ENCODE measurements at places on chromosomes 4 and X. TPM values are rescaled to one million over a fixed set of nuclear protein-coding genes. Genes with fewer than 3 reads are reported as not detected.

Gene POU4F2
- not detected for polyA plus RNA-seq

Gene GPR143
- not detected for polyA plus RNA-seq

Gene DNAAF6
- not detected for polyA plus RNA-seq

Gene TMSB15A
- polyA plus RNA-seq: 0.25 TPM

Gene SERPINA7
- not detected for polyA plus RNA-seq

Gene CSAG1
- not detected for polyA plus RNA-seq

Gene MTMR8
- polyA plus RNA-seq: 2.8 TPM

- H3K4me3 ChIP-seq: no peak overlapping the region
- no peak overlapping the region for H3K27ac ChIP-seq
- no peaks in the 10 kb centered on the region for H3K4me1 ChIP-seq
Measured at GRCh38 chrX:111124418-111124817, 28.4 kb downstream of the PAK3 start.

DNA sequence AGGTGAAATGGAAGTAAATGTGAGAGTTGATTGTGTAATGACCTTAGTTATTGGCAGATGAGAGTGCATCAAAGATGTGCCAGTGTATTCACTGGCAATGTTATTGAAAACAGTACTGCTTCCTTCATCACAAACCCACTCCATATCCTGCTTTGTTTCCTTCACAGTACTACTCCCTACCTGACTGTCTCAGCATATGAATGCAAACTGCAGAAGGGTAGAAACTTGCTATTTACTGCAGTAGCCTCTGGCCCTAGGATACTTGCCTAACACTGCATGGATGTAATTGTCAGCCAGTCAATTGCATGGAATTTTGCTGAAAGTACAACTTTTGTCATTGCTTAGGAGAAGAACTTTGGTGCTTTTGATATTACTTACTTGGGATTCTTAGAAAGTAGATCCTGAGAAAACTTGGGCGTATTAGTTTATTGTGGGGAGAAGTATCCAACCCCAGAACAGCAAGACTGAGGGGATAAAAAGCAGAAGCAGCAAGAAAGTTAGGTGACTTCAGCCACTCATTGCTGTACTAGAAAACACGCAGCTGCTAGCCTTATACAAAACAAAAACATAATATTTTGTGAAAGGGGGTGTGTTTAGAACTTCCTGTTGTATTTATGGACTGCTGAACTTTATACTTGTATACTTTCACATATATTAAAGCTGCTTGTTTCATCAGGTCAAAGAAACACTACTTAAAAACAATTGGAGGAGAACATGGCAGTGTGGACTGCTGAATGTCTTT is 219.0 kb downstream of the CCNG2 start:
- H3K4me3 ChIP-seq: no peak overlapping the region
- H3K27ac ChIP-seq: no peak overlapping the region
- H3K36me3 ChIP-seq: no peaks in the 10 kb centered on the region
- no peak for DNase-seq
- no peaks in the 10 kb centered on the region for H3K27me3 ChIP-seq

- no peak overlapping the region for H3K27ac ChIP-seq
- no peaks in the 10 kb centered on the region for H3K27me3 ChIP-seq
- H3K4me3 ChIP-seq: no peak overlapping the region
- peaks cover 7% of the 10 kb centered on the region for H3K4me1 ChIP-seq
- no peaks in the 10 kb centered on the region for H3K36me3 ChIP-seq
Measured at GRCh38 chr4:26789208-26789607, 71.4 kb upstream of the STIM2 start.

DNA sequence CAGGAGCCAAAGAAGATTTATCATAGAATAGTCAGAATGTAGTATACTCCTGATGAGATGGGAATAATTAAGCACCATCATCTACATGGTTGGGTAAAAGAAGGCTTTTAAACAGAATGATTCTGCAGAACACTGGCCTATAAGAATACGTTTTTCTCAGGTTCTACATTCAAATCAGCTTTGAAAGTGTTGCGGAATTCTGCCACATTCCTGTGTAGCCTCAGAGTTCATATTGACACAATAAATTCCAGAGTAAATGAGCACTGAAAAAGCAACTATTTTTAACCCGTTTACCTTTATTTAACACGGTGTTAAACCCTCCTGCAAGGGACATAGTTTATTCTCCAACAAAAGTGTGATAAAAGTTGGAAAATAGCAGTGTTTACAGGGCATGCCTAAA is 950.2 kb upstream of the SLIT2 start:
- no peaks in the 10 kb centered on the region for H3K36me3 ChIP-seq
- DNase-seq: no peak
- H3K27ac ChIP-seq: no peak overlapping the region
- H3K4me1 ChIP-seq: no peaks in the 10 kb centered on the region
- H3K27me3 ChIP-seq: no peaks in the 10 kb centered on the region
- H3K4me3 ChIP-seq: no peak overlapping the region

GRCh38 chrX:152306331-152306730 is 144.8 kb downstream of the GABRA3 start:
- no peak overlapping the region for H3K4me3 ChIP-seq
- no peaks in the 10 kb centered on the region for H3K36me3 ChIP-seq
- no peak for DNase-seq

- DNase-seq: no peak
- peaks cover 24% of the 10 kb centered on the region for H3K4me1 ChIP-seq
- H3K27ac ChIP-seq: no peak overlapping the region
Measured at GRCh38 chr4:76302826-76303438, 3.6 kb upstream of the STBD1 start.

DNA sequence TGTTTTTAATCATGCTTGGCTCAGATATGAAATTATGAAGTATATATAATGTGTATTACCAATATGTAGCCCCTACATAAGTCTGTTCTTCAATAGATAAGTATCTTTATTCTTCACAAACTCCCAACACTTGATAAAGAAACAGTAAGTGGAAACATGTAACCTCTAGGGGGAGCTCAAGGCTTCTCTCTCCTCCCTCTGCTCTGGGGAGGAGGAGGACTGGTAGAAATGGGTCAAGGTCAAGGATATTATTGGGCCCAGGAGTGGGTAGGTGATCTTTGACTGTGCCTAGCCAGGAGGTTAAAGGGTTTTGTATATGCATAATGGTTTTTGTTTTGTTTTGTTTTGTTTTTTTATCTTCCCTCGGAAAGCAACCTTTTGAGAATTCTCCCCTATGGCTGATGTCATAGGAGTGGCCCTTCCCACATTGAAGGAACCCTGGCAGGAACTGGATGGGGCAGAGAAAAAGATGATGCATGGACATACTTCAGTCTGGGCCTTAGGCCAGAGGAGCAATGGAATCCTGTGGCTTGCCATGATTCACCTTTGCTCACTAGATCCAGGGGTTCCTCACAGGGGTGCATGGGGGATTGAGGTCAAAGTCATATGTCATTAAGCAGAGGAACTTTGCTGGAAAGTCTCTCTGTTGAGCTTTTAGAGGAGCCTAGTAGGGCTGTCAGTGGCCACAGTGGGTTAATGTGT is 460.3 kb downstream of the MID1IP1 start:
- no peak overlapping the region for H3K4me3 ChIP-seq
- DNase-seq: no peak
- H3K4me1 ChIP-seq: no peaks in the 10 kb centered on the region
- H3K36me3 ChIP-seq: no peaks in the 10 kb centered on the region

GRCh38 chr4:81421346-81422218 is 50.1 kb downstream of the RASGEF1B start:
- peak; percentile 26 for DNase-seq
- no peak overlapping the region for H3K4me3 ChIP-seq
- H3K36me3 ChIP-seq: no peaks in the 10 kb centered on the region
- peaks cover 7% of the 10 kb centered on the region for H3K4me1 ChIP-seq
- H3K27me3 ChIP-seq: no peaks in the 10 kb centered on the region

- no peak overlapping the region for H3K4me3 ChIP-seq
- no peak overlapping the region for H3K27ac ChIP-seq
- no peaks in the 10 kb centered on the region for H3K4me1 ChIP-seq
- no peaks in the 10 kb centered on the region for H3K27me3 ChIP-seq
Measured at GRCh38 chr4:148415500-148415899, 26.7 kb downstream of the NR3C2 start.

GRCh38 chrX:107562482-107562881 is 65.8 kb upstream of the PRPS1 start:
- no peak for DNase-seq
- H3K4me3 ChIP-seq: no peak overlapping the region
- H3K27ac ChIP-seq: no peak overlapping the region
- H3K27me3 ChIP-seq: no peaks in the 10 kb centered on the region
- no peaks in the 10 kb centered on the region for H3K36me3 ChIP-seq
- no peaks in the 10 kb centered on the region for H3K4me1 ChIP-seq

DNA sequence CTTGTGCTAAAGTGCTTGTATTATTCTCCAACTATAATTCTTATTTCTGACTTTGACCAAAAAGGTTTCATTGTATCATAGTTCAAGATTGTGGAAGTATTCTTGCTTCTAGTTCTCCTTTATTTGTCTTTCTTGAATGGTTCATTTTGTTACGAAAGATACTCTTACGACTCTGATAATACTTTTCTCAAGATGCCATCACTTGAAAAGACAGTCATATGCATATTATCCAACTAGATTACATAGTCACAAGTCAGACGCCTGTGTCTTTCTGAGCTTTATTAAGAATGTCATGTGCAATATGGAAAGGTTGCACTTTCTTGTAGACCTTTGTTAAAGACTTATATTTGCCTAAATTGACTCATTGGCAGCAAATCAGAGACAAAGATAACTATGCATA is 71.4 kb upstream of the HPGD start:
- no peaks in the 10 kb centered on the region for H3K36me3 ChIP-seq
- DNase-seq: no peak
- no peaks in the 10 kb centered on the region for H3K4me1 ChIP-seq
- no peak overlapping the region for H3K4me3 ChIP-seq

DNA sequence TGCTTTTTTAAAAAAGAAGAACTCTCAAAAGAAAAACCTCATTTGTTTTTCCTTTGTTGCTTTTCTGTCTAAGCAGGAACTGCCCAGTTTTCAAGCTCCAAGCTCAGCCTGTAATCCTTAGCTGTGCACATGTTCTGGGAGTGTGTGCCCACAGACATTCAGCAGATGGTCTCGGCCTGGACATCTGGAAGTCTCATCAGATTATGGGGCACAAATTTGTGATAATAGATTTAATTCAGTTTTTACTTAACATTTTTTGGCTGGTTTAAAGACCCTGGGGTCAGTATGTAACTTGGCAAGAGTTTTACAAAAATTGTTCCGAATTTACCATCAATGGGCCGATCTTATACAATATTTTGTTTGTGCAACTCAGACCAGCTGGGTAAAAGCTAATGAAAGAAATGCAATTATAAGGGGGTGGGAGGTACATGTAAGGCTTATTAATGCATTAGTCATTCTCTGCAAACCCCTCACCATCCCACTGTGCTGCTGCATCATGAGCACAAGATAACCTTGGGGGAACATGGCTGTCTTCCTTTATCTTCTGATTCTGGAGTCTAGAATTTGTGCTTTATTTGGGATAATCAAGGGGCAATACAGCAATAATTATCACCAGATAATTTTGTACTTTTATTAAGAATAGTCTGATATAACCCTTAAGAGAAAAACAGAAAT is 86.9 kb upstream of the PHOX2B start:
- no peak overlapping the region for H3K27ac ChIP-seq
- DNase-seq: no peak

GRCh38 chr4:66949419-66949818 is 595.9 kb downstream of the CENPC start:
- H3K4me1 ChIP-seq: no peaks in the 10 kb centered on the region
- no peak overlapping the region for H3K27ac ChIP-seq
- H3K36me3 ChIP-seq: no peaks in the 10 kb centered on the region
- no peak for DNase-seq
- no peaks in the 10 kb centered on the region for H3K27me3 ChIP-seq

GRCh38 chr4:40842318-40842717 is 92.6 kb downstream of the NSUN7 start:
- no peaks in the 10 kb centered on the region for H3K27me3 ChIP-seq
- H3K4me3 ChIP-seq: no peak overlapping the region
- H3K27ac ChIP-seq: no peak overlapping the region
- no peak for DNase-seq
- H3K4me1 ChIP-seq: peaks cover 15% of the 10 kb centered on the region
- no peaks in the 10 kb centered on the region for H3K36me3 ChIP-seq

- no peaks in the 10 kb centered on the region for H3K4me1 ChIP-seq
- no peak for DNase-seq
- H3K36me3 ChIP-seq: no peaks in the 10 kb centered on the region
- H3K27me3 ChIP-seq: no peaks in the 10 kb centered on the region
- H3K27ac ChIP-seq: no peak overlapping the region
- H3K4me3 ChIP-seq: no peak overlapping the region
Measured at GRCh38 chr4:129369361-129370010, 273.5 kb downstream of the C4orf33 start.

GRCh38 chr4:38711066-38711465 is 47.1 kb downstream of the KLF3 start:
- H3K27ac ChIP-seq: no peak overlapping the region
- peaks cover 4% of the 10 kb centered on the region for H3K4me1 ChIP-seq
- no peaks in the 10 kb centered on the region for H3K36me3 ChIP-seq
- no peak for DNase-seq

DNA sequence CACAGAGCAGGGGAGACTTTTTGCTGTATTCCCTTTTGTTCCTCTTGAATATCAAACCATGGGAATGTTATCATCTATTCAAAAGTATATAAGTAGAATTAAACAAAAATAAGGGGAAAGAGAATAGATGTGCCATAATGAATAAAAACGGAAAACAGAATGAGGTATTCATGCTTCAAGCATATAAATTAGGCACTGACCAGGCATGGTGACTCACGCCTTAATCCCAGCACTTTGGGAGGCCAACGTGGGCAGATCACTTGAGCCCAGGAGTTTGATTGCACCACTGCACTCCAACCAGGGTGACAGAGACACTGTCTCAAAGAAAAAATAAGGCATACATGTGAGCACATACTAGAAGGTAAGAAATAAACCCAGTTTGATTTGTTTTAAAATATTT is 16.3 kb upstream of the NEUROG2 start:
- H3K27ac ChIP-seq: no peak overlapping the region
- no peaks in the 10 kb centered on the region for H3K27me3 ChIP-seq
- H3K36me3 ChIP-seq: no peaks in the 10 kb centered on the region
- DNase-seq: no peak
- H3K4me1 ChIP-seq: no peaks in the 10 kb centered on the region
- H3K4me3 ChIP-seq: no peak overlapping the region
